ENCODE measurements at places on chromosomes 6 and 20.
A peak's percentile ranks its signal among the peaks of the same experiment; 100 is the strongest.

DNA sequence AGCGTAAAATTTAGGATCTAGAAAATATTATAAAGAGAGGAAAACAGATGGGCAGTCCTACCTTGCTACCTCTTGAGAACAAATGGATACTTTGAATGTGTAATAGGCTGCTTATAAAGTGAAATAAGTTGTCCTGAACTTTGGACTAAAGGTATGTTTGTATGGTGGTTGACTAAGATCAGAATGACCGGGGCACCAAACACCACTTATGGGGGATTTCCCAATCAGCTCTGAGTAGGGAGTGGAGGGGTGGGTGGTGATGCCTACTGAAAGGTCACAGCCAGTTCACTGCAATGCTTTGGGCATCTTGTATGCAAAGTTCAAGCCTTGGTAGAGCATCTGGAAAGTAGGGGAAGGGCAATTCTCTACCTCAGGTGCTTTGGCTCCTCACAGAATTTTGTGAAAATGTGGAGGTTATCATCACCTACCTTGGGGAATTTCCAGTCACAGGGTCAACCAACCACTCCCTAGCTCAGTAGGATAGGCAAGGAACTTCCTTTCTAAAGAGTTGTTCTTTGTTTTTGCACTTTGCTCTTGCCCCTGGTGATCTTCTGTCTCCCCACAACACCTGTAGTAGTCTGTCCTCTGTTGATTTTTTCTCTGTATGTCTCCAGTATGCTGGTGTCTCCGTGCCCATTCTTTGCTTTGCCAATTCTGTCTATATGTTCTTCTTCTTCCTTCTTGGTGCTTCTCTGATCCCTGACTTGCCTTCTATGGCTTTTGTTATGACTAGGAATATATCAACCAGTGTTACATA, at the start of gene TRIM31:
Gene TRIM31, minus strand, starts transcription at position 88 of the 757 bp plus-strand sequence. CDS start 285 bp downstream, outside the sequence.
- no peak for DNase-seq

- peak; percentile 27 for DNase-seq
These were observed 75.0 kb downstream of the NOL4L start for GRCh38 chr20:32510120-32510600.

GRCh38 chr6:56851541-56852259, 103.2 kb upstream of the BEND6 start:
- DNase-seq, result peak; percentile 9

DNA sequence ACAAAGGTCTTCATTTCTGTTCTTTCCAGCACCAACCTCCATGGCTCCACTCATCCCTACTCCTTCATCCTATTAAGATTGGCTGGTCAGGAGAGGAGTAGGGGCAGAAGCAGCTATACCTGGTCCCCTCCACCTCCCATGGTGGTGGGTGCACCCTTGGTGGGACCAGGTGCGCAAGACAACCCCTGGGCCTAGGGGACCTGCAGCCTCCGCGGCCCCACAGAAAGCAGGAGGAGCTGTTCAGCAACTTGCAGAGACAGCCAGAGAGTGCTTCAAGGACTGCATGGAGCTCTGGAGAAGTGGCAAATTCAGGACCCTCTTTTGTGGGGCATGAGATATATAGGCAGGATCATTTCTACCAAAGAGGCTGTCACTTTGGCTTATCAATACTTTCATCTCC, 9.8 kb downstream of the ULBP2 start:
- no peak for DNase-seq

- no peak for DNase-seq
These were observed 393.7 kb downstream of the UTRN start for GRCh38 chr6:144678844-144679243.

GRCh38 chr6:135419162-135419561, 78.4 kb downstream of the AHI1 start:
- no peak for DNase-seq

GRCh38 chr20:57433657-57434389, 42.6 kb downstream of the RBM38 start:
- DNase-seq, result peak; percentile 30

GRCh38 chr6:56708810-56709597, 66.3 kb upstream of the DST start:
- DNase-seq, result no peak

GRCh38 chr20:25177890-25178321, 17.6 kb upstream of the ENTPD6 start:
- DNase-seq, result no peak

DNA sequence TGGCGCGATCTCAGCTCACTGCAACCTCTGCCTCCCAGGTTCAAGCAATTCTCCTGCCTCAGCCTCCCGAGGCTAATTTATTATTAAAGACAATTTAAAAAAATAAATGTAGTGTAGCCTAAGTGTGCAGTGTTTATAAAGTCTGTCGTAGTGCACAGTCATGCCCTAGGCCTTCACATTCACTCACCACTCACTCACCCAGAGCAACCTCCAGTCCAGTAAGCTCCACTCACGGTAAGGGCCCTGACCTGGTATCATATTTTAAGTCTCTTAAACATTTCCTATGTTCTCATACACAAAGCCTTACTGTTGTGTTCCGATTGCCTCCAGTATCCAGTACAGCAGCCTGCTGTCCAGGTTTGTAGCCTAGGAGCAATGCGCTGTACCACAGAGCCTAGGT, 168.2 kb upstream of the FOXQ1 start:
- no peak for DNase-seq

- DNase-seq, result no peak
These were observed 161.2 kb downstream of the KLHL32 start for GRCh38 chr6:97085772-97086171.

GRCh38 chr20:47412083-47412482, 55.6 kb upstream of the ZMYND8 start:
- no peak for DNase-seq

- no peak for DNase-seq
These were observed 14.1 kb upstream of the TFAP2D start for GRCh38 chr6:50699051-50699775.

DNA sequence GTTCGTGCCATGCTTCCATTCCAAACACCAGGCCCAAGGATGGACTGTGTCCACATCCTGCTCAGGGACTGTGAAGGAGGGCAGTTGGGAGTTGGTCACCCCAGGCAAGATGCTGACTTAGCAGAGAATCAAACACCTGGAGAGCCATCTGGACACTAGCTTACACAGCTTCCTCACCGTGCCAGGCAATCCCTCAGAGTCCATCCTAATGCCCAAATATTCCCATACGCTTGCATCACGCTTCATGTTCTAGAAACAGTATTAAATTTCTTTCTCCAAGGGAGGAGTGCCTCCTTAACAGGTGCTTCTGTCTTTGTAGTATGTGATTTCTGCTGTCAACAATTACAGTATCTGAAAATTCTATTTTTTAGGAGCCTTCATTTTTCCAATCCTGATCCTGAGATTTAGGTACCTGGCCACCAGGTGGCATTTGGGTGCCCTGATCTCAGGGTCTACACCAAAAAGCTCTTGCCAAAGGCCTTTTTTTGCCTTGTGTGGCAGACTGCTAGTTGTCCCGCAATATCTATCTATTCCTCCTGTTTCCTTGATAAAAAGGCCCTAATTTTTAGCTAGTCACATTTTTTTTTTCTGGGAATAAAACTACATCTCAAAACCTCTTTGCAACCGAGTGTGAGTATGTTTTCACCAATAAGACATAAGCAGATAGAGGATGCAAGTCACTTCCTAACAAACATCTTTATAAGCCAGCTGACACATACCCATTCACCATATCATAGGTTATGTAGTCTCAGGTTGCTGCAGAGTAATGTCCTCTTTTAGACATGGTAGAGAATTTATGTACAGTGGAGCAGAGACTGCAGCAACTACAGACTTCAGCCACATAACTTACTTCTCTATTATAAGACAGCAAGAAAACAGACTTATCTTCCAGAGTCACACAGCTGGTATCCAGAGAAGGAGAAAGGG, 85.0 kb downstream of the PREP start:
- DNase-seq, result peak; percentile 13

DNA sequence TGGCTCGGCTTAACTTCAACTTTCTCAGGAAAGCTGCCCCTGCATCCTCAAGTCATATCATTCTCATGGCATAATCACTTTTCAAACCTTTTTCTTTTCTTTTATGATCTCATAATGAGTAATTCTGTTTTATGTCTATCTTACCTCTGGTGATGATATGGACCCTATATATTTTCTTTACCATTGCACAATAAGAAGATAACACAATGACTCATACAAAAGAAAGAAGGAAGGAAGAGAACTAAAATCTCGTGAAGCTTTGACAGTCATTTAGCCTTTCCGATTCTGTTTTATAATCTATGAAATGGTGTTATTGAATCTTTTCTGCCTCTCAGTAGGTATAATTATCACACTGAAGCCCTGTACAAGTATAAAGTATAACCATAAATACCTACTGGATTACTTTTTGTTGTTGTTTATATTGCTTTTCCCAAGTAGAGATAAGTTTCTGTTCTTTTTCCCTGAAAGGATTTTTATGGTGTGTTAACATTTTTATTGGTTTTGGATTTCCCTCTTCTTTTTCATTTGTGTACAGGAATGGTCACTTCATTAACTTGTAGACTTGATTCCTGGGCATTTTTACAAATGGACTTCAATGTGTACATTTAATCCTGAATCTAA, 300.9 kb downstream of the LAMA2 start:
- DNase-seq, result no peak

GRCh38 chr20:63783970-63784369, 44.4 kb downstream of the SLC2A4RG start:
- DNase-seq, result no peak

DNA sequence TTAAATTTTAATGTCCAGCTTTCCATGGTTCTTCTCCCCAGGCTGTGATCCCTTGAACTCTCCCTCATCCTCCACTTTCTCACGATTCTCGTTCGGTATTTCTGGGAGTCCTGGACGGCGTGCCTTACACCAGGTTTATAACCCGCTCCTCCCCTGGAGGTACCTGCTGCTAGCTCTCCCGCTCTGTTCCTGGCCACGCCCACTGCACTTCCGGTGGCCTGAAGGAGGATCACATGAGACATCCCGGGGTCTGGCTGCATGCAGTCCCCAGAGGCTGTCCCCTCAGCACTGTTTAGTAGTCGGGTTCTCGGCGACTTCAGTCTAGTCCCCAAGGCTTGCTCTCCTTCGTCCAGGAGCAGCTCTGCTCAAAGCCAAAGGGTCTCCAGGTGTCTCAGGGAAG, 28.4 kb upstream of the GCLC start:
- peak; percentile 3 for DNase-seq

- no peak for DNase-seq
These were observed 80.2 kb upstream of the PHACTR1 start for GRCh38 chr6:12636336-12636735.

GRCh38 chr20:31861385-31862156, 8.8 kb downstream of the DUSP15 start:
- DNase-seq, result peak; percentile 71

- no peak for DNase-seq
These were observed 39.2 kb upstream of the CLDN20 start for GRCh38 chr6:155224618-155225017.

DNA sequence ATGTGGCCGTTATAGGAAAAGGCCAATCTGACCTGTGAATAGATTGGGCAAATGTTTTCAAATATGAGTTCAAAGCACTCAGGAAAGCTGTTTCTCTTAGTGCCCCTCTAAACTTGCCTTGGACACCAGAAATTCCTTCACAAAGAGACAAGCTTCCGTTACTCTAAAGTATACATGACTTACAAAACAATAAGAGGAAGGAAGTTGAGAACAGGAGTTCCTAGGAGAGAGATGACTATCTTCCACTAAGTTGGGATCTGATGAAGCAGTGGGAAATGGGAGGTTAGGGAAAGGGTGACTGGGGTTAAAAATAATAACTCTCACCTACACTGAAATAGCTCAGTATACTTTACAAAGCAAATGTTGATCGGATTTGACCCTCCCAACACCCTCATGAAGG, 50.0 kb downstream of the ISM1 start:
- DNase-seq, result no peak

GRCh38 chr6:83071023-83071422, 3.6 kb downstream of the DOP1A start:
- no peak for DNase-seq

GRCh38 chr20:33280000-33280680, 2.9 kb upstream of the BPIFB1 start:
- no peak for DNase-seq

GRCh38 chr6:7806711-7807110, 80.8 kb downstream of the BMP6 start:
- DNase-seq, result no peak

- no peak for DNase-seq
These were observed 235.9 kb downstream of the TFAP2C start for GRCh38 chr20:56865055-56865454.

GRCh38 chr20:54076259-54076658, 5.9 kb upstream of the BCAS1 start:
- no peak for DNase-seq

DNA sequence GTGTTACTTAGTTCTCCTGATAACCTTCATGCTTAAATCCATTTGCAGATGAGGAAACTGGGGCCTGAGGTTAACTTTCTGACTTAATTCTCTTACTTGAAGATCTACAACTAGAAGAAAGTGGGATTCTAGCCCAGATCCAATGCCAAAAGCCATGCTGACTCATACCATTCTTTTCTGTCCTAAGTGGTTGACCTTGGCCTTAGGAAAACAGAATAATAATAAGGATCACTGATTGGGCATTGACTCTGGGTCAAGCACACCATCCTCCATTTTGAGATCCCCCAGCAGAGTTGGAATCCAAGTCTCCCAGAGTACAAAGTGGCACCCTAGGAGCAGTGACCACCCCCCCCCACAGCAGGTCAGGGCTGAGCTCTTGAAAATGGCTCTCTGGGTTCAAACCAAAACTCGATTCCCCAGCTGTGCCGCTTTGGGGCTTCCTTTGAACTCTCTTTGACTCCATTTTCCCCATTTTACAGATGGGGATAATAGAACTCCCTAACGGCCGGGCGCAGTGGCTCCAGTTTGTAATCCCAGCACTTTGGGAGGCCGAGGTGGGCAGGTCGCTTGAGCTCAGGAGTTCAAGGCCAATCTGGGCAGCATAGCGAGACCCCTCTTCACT, 12.8 kb upstream of the ZNF217 start:
- DNase-seq, result no peak

DNA sequence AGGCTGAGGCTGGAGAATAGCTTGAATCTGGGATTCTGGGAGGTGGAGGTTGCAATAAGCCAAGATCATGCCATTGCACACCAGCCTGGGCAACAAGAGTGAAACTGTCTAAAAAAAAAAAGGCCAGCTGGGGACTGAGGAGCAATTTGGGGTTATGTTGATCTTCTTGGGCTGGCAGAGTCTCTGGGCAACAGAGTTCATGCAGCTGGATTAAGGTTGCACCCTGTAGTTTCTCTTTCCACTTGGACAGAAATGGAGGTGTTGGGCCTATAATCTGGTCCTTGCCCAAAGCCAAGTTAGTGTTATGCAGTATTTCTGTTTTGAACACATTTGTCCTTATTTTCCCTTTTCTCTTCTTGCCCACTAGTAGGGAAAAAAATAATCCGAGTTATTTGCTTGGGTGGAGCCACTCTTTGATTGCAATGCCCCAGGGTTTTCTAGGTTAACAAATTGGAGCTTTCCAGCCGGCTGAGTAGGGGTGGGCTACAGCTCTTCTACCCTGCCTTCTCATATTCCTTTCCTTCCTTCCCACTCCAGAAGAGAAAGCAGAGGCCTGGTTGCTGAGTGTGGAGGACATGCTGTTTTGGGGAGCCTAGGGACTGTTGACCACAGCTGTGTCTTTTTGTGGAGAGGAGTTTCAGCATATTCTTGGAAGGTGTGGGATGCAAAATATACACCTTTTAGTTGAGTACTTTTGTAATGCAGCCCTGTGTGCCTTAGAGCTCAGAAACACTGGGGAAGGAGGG, 213.9 kb downstream of the SOX4 start:
- no peak for DNase-seq

GRCh38 chr20:59429396-59429795, 129.0 kb downstream of the EDN3 start:
- DNase-seq, result no peak
